ENCODE measurements at places on chromosomes 1 and 21.

- no peak for DNase-seq
Observed at GRCh38 chr21:43968410-43969114, 43.5 kb upstream of the TRAPPC10 start.

DNA sequence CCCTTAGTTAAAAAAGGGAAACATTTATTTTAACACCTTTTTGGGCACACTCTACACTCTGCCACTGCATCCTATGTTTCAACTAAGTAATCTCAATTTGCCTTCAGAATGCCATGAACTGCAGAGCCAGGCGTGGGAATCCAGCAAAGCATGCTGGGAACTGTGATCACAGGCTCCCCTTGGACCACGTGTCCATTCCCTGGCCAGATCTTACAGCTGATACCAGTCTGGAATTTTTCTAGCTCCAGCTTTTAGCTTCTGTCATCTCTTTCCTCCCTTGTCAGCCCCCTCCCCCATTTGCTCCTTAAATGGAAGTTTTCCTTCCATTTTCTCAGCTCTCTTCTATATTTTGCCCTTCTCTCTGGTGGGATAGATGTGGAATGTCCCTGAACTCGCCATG lies 29.4 kb downstream of the RCSD1 start:
- DNase-seq: no peak

DNA sequence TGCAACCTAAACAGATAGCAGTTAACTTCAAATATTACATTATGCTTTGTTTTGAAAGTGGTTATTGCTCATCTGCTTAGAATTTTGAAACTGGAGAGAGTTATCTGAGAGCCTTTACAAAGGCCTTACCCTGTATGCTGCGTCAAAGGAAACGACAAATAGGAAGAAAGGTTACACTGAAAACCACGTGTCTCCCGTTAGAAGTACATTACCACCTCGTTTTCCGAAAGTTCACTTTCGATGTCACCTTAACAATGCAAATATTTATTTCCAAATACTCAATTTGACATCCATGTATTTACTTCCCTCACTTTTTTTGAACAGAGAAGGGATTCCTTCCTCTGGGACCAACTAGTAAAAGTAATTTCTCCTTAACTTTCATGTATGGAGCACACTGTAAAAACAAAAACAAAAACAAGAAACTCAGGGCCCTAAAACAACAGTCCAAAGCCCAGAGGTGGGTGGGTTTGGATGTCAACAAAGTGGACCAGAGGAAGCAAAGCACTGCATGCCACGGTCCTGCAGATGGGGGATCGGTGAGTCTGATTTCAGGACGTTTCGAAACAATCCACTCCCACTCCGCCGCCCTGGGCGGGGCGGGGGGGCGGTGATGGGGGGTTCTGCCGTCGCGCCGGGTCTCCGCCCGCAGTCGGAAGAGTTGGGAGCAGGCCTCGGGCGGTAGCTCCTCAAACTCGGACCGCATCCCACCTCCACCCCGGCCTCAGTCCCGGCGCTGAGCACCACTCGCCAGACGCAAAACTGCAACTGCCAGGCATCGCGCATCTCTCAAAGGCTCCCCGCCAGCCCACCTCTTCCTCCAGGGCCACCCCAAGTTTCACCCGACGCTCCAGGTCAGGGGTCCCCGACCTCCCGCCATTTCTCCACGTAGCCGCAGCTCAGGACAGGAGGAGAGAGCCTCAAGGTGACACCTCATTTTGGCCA lies 841 bp downstream of the ADSS2 start:
- DNase-seq: no peak

DNA sequence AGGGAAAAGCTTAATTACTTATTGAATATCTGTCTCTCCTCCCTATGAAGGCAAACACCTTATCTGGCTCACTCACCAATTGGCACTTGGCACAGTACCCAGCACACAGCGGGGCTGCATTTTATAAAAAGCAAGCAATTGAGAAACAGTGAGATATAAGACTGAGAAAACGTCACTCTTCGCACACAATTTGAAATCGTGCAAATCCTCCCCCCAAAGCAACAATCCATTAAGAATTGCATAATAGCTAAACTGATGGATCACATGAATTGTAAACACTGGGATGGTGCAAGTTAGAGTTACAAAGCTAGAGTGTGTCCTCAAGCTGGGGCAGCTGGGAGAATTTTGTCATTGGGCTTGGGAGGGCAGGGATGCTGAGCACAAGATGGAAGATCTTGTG lies 27.1 kb downstream of the PRDX6 start:
- DNase-seq: no peak

GRCh38 chr1:199774433-199775089 lies 252.9 kb upstream of the NR5A2 start:
- DNase-seq: no peak

DNA sequence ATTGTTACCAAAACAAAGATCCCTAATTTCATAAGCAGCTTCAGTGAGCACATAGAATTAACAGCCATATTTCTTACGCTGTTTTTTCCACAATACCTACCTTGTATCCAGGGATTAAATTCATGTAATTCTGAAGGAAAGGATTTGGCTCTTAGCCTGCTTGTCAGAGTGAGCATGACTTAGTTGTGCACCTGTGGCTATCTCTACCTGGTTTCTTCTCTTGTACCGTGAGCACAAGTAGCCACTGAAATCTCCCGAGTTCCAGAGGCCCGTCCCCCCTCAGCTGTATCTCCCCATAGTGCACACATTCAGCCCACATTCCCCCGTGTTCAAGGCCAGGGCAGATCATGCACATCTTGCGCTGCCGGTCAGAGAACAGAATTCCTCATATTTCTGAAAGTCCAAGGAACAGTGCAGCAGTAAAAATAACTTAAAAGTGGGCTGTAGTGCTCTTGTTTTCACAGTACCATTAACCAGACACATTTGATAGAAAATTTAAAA lies 2.3 kb downstream of the TENT5C start:
- no peak for DNase-seq

All from NCI-H526 treated with DMSO at 0.1 percent for 48 hours (cell line).